ENCODE measurements at places on chromosomes 12 and 14.

- no peak for DNase-seq
These were observed 157.1 kb upstream of the GRIN2B start for GRCh38 chr12:14138495-14138894.

DNA sequence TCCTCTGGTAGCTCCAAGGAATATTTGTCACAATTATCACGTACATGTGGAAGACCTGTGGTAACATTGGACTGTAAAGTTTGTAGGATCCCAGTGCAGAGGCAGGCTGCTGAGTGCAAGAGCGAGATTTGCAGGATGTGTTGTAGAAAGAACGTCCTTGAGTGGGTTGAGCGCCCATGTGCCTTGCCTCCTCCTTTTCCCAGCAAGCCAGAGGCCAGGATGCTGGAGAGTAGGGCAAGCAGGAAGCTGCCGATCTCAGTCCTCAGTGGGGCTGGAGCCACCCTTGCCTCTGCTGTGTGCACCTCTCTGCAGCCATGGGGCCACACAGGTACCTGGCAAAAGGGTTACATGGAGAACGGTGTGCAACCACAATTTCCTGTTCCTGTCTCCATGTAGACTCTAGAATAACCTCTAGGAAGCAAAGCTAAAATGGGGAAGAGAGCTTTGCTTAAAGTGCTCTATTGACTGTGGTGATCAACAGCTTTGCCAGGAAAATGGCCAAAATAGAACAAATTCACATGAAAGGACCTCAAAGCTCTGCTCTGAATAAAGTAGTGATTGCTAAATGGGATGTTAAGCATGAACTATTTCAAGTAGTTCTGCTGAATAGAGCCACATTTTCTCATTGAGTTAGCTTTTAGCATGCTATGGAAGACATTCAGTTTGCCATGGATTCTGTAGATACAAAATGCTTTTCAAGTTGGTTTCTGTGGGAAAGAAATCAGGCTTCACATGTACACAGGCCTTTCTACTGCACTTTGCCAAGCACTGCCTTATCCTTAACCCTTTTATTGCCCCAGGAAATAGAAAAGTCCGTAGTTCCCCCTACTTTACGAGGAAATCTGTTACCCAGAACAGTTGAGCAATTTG lies 37.4 kb downstream of the ANKRD9 start:
- DNase-seq = no peak

DNA sequence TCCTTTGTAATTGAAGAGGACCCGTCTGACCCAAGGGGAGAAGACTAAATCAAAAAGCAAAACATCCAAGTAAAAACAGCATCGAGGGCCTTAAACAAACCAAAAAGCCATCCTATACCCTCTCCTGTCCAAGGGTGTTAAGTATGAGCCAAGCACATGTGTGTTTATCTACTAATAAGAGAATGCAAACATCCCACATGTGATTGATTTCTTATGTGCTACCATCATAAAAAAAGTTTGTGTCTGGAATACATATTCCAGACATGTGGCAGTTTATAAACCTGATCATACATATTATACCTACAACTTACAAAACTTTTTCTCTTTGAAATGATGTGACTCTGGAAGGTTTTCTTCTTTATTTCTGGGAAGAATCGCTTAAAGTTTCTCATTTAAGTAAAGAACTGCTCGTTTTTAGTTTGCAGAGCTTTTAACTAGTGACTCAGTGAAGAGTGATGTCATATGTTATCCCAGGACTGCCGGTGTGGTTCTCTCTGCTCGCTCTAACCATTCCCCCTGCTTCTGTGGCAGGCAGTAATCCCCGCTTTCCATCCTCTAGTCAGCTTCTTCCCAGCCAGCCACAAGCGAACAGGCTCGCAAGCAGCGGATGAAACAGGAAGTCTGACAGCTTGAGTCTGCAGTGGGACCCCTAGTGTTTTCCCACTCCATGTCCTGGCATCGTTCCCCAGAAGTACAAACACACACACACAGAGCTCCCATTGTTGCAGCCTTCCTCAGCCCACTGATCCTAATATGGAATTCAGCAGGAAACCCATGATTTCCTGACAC lies 431 bp upstream of the RHOJ start:
- no peak for DNase-seq

DNA sequence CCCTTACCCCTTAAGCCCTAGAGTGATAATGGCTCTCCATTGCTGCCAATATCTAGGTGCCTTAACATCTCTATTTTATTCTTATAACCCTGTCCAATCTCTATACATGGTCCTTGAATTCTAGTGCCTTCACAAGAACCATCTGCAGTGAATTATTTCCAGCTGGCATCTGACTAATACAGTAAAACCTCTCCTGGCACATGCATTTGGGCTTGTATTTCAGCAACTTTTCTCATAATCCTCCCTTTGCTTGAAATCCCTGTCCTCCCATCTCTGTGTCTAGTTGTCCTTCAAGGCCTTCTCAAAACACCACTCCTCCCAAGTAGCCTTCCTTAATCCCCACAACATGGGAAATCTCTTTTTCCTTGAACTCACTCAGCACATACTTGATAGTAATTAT lies 14.2 kb upstream of the HMGA2 start:
- DNase-seq = no peak

DNA sequence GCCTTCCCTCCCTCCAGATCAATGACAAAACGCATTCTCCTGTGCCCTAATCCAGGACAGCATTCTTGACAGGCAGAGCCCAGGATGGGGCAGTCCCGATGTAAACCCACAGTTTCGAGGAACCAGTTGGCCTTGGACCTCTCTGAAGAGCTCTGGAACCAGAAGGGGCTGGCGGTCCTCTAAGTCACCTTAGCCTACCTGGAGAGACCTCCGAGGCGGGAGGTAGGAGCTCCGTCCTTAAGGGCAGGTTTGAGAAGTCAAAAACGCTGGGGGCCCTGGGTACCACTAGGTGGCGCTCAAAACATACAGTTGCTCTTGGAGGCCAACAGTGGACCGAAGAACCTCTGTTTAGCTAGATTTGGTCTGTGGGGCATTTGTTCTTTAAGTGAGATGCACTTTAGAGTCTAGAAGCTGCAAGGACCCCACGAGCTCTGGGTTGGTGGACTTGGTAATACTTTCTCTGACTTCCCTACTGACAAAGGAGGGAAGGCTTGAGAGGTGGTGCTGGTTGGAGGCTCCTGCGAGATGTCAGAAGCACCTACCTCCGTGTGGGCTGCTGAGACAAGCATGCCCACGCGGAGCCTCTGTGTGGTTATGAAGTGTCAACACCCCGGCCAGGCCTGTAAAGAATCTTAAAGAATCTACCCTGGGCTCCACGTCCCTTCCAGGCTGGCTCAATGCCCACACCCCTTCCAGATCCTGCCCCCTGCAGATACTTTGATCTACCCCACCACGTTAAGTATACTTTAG lies 74.8 kb upstream of the CHST11 start:
- DNase-seq = peak; percentile 77

- peak; percentile 69 for DNase-seq
These were observed at the start of gene NUDT14 for GRCh38 chr14:105180592-105181548. NUDT14 (minus strand) TSS chr14:105181312; CDS start chr14:105181209, 103 bp downstream.

DNA sequence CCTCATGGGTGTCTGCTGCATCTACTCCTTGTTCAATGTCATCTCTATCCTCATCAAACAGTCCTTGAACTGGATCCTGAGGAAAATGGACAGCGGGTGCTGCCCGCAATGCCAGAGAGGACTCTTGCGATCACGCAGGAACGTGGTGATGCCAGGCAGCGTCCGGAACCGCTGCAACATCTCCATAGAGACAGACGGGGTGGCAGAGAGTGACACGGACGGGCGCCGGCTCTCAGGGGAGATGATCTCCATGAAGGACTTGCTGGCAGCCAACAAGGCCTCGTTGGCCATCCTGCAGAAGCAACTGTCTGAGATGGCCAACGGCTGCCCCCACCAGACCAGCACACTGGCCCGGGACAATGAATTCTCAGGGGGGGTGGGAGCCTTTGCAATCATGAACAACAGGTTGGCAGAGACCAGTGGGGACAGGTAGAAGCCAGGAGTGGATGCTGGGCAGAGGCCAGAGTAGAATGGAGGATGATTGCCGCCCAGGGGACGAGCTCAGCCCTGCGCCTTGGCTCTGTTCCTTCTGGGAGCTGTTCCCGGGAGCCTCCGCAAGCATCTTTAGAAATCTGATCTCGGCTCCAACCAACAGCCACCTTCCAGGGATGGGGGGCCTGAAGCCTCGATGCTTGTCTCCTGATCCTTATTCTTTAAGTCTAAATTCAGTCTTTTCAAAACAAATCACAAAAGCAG lies 71.6 kb upstream of the PSMC1 start:
- no peak for DNase-seq

- no peak for DNase-seq
These were observed 1.9 kb downstream of the TOGARAM1 start for GRCh38 chr14:44963775-44964380.

DNA sequence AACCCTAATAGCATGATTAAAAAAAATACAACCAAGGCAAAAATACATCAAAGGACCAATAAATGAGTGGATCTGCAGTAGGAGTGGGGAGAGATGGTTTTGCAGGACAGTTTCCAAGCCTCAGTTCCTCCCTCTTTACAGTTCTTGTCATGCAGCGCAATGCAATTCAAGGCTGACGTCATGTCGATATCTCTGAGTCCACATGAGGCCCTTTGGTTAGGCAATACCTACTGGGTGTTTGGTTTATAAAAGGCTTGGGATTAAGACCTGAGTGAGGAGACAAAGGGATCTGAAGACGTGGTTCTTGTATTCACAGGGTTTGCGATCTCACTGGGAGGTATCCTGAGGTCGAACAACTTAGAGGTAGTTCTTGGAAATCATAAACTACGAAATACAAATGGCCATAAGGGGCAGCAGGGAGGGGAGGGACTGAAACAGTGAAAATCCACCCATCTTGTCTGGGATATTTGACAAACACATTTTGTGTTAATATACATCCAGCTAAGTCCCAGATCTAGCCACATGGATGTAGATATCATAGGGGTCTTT lies 441.0 kb downstream of the FUT8 start:
- DNase-seq = no peak

DNA sequence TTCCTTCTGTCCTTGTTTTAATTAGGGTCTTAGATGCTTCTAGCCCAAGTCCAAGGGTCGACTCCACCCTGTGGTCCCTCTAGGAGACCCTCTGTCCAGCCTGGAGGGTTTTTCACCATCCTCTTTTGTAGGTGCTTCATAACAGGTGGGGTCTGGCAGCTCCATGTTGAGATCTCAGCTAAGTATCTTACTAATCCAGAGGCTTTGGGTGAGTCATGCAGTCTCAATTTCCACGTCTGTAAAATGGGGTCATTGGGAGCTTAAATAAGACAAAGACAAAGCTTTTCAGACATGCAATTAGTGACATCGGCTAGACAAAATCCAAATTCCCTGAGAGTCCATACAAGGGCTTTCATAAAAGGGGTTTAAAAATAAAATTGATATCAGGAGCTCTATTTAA lies 3.2 kb downstream of the HSPB8 start:
- DNase-seq = no peak

GRCh38 chr12:30796891-30797371 lies 42.2 kb upstream of the CAPRIN2 start:
- DNase-seq = no peak

- no peak for DNase-seq
These were observed 122.7 kb upstream of the FAR2 start for GRCh38 chr12:29026419-29026818.

- DNase-seq = no peak
These were observed 309.3 kb downstream of the PDZRN4 start for GRCh38 chr12:41497409-41497808.

DNA sequence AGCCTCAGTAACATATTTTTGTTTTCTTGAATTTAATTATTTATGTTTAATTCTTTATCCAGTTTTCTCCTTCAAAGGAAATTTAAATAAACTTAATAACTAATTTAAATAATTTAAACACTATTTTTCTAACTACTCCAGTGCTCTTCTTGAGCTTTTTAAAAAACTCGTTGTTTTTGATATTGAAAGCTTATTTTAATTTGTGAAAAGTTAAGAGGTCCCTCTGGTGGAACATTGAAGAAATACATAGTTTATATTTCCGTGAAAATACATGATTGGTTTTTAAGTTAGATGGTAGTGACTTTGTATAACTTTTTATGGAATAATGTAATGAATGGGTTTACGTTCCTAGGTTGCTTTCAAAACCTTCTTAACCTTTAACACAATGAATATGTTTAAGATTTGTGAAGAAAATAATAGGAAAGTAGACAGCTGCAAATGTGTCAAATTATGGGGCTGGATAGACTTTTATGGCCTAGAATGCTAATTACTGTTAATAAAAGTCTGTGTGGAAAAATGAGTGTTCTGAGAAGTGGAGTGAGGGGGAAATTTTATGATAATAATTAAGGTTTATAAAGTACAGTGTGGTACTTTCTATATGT lies 45.9 kb upstream of the MSRB3 start:
- no peak for DNase-seq

- DNase-seq = no peak
These were observed 32.5 kb upstream of the DUSP6 start for GRCh38 chr12:89384807-89385206.

- no peak for DNase-seq
These were observed 826 bp downstream of the ZNF705A start for GRCh38 chr12:8157484-8158198.

DNA sequence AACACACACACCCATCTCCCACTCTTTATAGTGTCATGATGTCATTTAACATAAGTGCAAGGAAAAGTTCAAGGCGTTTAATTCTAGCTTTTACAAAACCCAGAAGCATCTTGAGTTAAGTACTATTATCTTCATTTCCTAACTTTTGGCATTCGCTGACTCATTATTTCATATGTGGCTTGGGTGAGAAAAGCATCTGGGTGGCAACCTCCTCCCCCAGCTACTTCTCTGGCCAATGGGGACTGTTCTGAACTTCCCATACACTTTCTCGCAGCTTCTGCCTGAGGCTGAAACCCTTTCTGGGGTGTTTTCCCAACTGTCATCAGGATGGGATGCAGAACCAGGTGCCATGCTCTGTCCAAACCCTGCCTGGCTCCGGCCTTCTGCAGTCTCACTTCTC lies 2.8 kb upstream of the MARK3 start:
- no peak for DNase-seq

- DNase-seq = no peak
These were observed 15.5 kb upstream of the TCTN2 start for GRCh38 chr12:123655420-123655819.

DNA sequence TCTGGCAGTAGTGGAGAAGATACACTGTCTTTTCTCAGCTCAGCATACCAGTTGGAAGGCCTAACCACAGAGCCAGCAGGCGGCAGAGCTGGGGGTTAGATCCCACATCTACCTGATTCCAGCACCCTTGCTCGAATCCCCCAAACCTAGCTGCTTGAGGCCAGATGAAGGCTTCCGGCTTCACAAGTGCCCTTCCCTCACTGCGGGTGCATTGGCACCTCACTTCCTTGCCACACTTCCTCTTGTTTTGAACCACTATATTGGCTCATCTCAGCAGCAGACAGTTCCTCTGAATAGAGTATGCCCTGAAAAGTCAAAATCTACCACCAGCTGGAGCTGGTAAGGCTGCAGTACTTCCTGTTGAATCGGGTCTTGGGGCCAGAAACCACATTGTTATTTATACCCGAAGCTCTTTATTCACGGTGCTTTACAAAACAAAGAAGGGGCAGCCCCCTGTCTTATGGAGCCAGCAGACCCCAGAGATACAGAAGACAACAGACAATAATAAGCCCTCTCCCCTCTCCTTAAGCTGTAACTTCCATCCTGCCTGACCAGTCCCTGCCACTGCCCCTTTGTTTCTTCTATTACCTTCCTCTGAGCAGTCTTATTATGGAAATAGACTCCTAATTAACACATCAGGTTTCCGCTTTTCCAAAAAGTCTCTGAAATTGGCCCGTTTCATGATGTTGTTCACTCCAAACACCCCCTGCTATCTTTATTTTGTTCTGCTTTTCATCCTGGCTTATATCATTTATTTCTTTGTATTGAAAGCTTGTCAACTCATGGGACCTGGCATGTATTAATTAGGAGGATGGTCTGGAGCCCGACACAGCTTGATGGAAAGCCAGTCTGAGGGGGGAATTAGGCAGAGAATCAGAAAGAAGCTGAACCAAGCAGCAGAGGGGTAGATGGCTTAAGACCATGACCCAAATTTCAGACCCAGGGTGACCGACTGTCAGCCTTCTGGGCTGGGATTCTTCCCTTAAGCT lies 233.5 kb downstream of the EFCAB11 start:
- peak; percentile 43 for DNase-seq

All from stimulated activated CD8-positive, alpha-beta memory T cell treated with anti-CD3 and anti-CD28 coated beads, Interleukin-12 subunit alpha, Interleukin-12 subunit beta, amount 100 ng/mL, for 1 hour (primary cell).